ENCODE measurements at places on chromosomes 12 and 14.
A peak's percentile ranks its signal among the peaks of the same experiment; 100 is the strongest.

DNA sequence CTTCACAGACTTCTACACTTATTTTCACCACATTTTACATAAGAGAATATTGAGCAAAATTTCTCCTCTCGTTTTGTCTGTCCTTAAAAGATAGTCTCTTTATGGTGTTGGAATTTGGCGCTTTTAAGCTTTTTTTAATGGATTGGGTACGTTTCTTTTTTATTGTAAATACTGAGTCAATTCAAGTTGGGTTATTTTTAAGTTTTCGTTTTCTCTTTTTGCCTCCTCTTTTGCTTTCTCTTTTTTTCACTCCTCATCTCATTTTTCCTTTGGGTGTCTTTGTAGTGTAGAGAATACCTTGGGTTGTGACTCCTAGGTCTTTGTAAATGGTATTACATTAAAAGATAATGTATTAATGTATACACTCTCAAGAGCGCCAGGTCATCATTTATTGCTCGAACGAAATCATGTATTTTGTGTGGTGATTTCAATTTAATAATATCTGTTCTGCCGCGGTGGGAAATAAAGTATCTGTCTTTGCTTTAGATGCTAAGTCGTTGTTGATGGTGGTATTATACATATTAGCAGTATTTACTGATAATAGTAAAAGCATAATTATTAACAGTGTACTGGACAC lies 845 bp downstream of the TMX1 start:
- no peak for DNase-seq

DNA sequence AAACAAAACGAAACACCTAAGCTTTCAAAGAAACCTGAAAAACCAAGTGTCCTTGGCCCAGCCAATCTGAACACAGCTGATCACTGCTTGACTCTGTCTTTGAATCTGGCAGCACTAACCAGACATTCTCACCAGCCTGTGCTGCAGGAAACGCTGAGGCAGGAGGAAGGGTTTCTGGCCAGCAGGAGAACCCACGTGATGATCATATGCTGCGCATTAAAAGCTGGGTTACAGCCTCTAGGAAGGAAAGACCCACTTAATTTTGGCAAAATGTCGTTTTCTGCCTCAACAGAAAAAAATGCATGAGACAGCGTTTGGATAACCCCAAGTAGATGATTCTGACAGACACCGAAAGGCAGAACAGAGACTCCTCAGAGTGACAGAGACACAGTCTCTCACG lies 9.8 kb downstream of the APPL2 start:
- peak; percentile 16 for DNase-seq

DNA sequence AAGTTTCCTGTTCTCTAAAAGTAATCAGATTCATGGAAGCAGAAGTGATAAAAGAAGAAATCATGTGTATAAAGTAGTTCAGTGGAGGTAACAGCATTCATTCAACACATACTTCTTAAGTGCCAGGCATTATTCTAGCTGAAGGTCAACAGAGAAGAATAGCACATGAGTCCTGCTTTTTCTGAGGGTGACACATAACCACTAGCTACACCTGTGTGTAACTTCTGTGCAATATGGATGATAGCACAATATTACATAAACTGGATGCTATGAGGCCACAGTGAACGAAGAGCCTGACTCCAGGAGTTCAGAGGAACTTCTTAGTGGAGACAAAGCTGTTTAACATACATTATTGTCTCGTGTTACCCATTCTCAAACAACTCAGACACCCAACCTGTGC lies 114.3 kb upstream of the PCED1B start:
- no peak for DNase-seq

GRCh38 chr12:76030341-76031080 lies 1.1 kb downstream of the PHLDA1 start:
- DNase-seq, result peak; percentile 47

DNA sequence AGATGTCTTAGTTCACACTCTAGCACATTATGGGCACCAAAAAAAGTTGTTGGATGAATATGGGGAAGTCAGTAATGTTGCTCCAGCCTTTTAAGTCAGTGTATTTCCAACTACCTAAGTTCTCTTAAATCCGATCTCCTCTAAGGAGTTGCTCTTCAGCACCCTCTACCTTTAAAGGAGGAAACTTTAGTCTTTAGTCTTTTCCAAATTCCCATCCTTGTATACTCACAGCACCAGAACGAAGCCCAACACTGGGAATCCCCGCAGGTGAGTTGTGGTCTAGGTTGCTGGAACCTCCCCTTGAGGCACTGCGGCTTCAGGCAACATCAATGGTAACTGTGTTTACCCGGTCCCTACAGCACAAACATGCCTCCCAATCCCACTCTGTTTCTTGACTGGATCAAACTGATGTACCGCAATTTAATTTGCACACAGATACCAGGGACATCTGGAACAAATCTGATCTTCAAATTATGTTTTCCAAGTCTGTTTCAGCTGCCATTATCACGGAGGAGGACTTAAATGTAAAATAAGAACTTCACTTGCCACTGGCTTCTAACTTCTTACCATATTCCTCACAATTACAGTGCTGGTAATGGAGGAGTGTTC lies 179.0 kb downstream of the FOXN3 start:
- no peak for DNase-seq

DNA sequence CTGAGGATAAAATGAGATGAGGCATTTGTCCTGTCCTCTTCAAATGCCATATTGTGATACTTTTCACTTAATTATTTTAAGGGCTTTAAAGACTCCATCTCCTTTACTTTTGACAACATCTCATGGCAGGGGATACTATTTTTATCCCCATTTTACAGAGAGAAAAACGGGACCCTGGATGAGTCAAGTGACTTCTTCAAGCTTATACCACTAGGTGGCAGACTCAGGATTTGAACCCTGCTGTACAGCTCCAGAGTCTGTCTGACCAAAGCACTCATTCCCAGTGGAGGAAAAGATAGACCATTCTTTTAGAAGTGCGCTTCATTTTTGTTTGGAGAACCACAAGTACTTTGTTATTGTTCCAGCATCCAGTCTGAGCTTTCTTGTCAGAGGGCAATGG lies 1.7 kb upstream of the SMOC1 start:
- DNase-seq, result no peak

- DNase-seq, result no peak
Observed at GRCh38 chr12:42298887-42299286, 27.0 kb downstream of the ZCRB1 start.

- no peak for DNase-seq
Observed at GRCh38 chr14:72554401-72554800, 339.5 kb downstream of the DPF3 start.

DNA sequence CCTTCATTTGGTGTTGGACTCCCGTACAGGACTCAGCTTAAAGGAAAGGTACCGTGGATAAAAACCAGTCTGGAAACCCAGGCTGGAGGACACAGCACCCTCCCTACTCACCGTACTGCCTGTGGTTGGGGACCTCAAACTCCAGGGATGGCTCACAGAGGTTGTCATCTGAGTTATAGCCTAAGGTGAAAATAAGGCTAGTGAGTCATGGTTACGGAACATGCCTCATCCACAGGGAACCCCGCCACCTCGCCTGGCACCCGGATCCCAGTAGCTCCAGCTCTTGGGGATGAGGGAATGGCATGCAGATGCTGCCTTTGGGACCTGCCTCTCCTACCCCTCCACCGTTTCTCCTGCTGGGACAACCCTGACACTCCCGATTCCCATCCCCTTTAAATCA lies 36.8 kb upstream of the GPR68 start:
- DNase-seq, result no peak

GRCh38 chr12:11759899-11760298 lies 110.4 kb downstream of the ETV6 start:
- DNase-seq, result no peak

DNA sequence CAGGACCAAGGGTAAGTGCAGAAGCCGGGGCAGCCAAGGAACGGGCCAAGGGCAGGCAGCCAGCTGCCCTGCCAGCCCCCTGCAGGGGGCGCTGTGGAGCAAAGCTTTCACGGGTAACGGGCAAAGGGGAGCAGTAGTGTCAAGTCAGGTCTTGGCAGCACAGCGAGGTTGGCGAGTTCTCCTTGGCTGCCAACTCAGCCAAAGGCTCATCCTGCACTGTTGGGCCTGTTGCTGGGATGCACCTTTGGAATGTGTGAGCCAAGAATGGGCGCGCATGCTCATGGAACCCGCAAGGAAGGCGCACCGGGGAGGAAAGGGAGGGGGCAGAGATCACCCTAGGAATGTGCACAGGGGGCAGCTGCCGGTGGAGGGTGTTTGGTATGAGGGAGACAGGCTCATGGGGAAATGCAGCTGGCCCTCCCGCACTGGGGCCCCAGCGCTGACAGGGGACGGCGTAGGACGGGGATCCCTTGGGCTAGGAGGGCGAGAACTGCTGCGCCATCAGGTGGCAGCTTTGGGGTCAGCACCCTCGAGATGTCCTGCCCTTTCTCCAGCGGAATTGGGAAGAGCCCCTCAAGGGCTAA lies 138.0 kb downstream of the ASCL4 start:
- DNase-seq, result peak; percentile 24

- no peak for DNase-seq
Observed at GRCh38 chr14:80419769-80420168, 208.5 kb upstream of the DIO2 start.

DNA sequence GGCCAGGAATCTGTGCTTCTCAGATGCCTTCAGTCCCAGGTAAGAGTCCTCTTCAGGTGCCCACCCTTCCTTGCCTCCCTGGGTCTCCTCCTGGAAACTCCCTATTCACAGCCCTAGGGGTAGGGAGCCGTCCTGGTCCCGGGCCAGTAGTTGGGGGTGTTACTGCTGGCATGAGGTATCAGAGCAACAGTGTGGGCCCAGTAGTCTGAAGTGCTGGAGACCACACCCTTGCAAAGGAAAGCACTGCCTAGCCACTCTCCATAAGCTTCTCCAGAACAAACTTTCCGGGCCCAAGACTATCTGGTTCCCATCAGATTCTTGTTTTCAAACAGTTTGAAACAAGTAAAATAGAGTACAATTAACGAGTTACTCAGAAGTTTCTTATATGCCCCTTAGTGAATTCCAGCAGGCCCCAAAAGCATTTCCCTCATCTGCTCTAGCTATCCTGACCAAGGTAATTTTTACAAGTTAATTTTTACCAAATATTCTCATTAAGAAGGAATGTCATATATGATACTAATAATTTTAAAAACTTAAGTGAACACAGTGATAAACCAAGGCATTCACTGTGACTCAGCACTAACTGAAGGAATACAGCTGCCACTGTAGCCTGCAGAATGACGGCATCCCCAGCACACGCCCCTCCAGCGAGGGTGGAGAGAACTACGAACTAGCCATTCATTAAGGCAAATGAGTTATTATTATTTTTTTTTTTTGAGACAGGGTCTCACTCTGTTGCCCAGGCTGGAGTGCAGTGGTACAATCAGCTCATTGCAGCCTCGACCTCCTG lies 49.4 kb downstream of the MOK start:
- no peak for DNase-seq

GRCh38 chr14:47715330-47715729 lies 39.9 kb upstream of the MDGA2 start:
- DNase-seq, result no peak

GRCh38 chr14:99272899-99273765 lies 1.1 kb upstream of the BCL11B start:
- DNase-seq, result no peak

- DNase-seq, result no peak
Observed at GRCh38 chr12:16622338-16622737, 16.4 kb upstream of the LMO3 start.

DNA sequence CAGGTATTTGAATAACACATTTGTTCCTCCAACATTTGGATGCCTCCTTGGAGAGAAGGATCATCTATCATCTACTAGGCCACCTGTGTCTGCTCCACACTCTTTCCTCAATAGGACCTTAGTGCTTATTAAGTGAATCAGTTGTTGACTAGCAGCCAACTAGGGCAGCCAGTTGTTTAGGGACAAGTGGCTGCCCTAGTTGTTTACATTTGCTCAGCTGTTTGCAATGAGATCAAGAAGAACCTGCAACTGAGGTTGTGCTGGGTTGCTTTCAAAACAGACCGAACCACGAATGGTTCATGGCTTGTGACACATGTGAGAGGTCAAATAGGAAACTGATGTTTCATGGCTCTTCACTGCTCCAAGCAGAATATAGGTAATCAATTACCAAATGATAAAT lies 53.8 kb downstream of the TMCC3 start:
- DNase-seq, result no peak

DNA sequence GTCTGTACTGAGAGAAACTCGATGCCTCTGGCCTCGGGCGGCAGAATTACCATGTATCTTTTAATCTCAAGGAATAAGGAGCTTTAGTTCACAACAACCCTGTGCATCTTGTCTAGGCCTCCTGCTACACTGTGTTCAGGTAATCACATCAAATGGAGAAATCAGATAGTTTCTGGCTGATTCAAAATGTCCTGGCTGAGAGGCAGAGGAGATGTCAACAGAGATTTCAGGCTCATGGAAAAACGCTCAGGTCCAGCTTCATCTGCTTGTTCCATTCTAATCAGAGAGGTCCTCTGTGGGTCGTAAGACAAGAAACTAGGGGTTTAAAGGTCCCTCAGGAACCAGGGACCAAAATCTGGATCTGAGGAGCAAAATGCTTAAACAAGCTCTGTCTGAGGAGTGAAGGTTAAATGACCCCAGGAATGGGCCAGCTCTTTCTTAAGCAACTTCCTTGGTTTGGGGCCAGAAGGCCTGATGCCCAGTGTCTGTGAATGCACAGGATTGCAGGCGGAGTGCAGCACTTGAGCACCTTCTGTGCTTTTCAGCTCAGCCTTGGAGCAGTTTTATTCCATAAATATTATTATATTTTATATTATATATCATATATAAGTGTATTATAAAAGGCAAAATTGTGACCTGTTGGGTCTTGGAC lies 170.2 kb upstream of the PRICKLE1 start:
- DNase-seq, result no peak

- DNase-seq, result no peak
Observed at GRCh38 chr14:58833634-58834378, 196.0 kb downstream of the DACT1 start.

- DNase-seq, result no peak
Observed at GRCh38 chr12:109875572-109876131, 4.7 kb downstream of the GLTP start.

GRCh38 chr14:61362072-61362750 lies 40.8 kb downstream of the PRKCH start:
- DNase-seq, result no peak

- no peak for DNase-seq
Observed at GRCh38 chr14:54440476-54440872, 700 bp downstream of the CNIH1 start.

DNA sequence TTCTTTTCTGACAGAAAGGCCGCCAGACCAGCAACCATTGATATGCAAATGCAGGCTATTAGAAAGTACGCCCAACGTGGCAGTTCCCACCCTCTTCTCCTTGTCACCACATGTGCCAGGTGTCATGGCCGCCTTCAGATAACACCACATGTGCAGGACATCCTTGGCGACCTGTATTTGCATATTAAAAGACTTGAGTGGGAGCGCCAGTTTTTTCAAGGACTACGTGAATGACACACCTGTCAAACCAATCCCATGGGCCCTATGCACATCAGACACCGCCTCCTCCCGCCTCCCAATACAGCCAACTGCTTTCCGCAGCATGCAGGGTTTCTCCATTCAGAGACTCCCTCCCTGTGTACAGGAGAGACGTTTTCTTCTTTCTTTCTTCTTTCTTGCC lies 318.6 kb upstream of the FAR2 start:
- DNase-seq, result no peak

- no peak for DNase-seq
Observed at GRCh38 chr12:71725011-71725410, 29.7 kb upstream of the RAB21 start.
